Cortex of kidney (tissue), 1 donor: ENCODE measurements at places on chromosomes 13 and 19.

- no peak for DNase-seq
Observed at GRCh38 chr19:48568345-48568886, 16.4 kb downstream of the SULT2B1 start.

GRCh38 chr13:114140131-114140905 lies 7.9 kb upstream of the RASA3 start:
- DNase-seq = no peak

DNA sequence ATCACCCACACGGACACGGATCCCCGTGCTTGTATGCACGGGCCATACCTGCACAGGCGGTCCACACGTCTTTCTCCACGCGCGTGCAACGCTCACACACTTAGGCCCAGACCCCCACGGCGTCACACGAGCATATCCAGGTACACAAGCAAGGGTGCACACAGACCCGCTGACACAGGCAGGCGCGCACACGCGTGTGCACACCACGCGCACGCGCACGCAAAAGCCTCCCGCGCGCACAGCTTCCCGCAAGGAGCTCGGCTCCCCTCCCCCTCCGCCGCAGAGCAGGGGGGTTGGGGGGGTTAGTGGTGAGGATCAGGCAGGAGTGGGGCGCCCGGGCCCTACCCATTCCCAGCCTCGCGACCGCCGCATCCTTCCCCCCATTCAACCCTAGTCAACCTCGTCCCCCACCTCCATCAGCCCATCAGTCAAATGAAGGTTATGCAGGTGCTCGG lies 407 bp downstream of the RAB3A start:
- no peak for DNase-seq

DNA sequence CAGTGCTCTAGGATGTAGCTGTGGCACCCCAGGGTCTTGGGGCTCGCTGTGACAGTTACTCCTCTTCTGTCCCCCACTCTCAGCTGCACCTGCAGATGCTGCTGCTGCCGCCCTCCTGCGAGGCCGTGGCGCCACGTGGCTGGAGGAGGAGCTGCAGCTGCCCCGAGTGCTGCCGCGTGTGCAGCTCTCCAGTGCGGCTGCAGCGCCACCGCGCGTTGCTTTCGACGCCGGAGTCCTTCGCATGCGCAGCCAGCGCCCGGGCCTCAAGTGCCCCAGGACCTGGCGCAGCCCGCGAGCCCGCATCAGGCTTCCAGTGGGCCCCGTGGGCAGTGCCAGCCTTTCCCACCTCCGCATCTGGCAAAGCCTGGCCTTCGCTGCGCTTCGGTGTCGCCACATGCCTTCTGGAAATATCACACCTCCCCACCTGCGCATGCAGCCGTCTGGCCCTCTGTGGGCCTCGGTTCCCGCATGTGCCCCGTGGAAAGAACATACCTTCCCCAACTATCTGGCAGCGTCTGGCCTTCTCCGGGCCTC lies 692 bp upstream of the ZNF580 start:
- DNase-seq = no peak

- DNase-seq = no peak
Observed at GRCh38 chr19:28350673-28351072, 862.3 kb downstream of the UQCRFS1 start.

DNA sequence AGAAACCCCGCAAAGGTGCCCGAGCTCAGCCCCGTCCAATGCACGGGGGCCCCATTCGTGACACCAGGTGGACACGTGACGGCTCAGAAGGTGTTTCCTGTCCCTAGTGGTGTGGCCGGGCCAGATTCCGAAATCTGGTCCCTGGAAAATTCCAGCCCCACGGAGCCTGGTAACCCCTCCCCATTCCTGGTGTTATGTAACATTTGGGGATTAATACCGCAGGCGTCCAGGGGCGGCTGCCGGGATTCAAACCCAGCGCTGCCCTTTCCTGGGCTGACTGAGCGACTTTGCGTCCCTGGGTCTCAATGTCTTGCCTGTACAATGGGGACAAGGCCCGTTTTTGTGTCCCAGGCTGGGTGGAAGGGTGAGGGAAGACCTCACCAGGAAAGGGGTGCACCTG lies 1.0 kb upstream of the PLK5 start:
- no peak for DNase-seq

GRCh38 chr19:50422397-50423278 lies 3.9 kb downstream of the SPIB start:
- DNase-seq = no peak

DNA sequence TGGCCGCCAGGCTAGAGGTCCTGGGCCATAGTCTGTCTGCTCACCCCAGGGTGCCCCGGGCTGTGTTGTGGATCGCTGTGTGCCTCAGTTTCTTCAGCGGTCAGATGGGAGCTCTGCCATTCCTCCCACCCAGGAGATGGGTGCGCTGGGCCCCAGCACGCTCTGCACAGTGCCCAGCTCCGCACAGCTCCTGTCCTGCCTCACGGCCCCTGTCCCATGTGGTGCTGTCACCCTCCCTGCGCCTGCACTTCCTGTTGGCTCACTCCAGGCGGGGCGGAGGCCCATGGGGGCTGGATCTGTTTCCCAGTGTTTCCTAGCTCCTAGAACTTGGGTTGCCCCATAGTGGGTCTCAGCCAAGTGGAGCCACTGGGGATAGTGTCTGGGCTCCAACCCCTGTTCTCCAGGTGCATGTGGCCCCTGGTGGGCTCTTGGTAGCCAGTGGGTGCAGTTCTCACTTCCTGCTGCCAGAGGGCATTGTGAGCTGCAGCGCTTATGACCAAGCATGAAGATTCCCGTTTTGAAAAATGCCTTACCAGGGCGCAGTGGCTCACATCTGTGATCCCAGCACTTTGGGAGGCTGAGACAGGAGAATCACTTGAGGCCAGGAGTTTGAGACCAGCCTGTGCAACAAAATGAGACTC lies 69.8 kb downstream of the KDM4B start:
- no peak for DNase-seq

DNA sequence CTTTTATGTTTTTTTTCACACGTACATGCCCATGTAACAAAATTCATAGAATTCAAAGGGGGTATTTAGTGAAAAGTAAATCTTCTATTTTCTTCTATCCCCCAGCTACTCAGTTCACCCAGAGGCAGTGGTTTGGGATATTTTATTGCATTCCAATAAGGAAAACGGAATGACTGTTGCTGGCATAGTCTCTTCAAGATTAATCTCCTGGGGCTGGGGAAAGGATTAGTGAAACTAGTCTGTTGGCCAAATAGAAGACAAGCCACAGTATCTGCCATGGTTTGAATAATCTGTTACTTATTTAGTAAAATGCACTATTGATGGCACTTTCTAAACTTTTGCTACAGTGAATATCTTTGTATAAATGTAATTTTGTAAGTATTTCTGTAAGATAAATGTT lies 122.0 kb downstream of the NDFIP2 start:
- DNase-seq = no peak
